ENCODE measurements at places on chromosomes 2 and 18. TPM values are rescaled to one million over a fixed set of nuclear protein-coding genes. Genes with fewer than 3 reads are reported as not detected.

DNA sequence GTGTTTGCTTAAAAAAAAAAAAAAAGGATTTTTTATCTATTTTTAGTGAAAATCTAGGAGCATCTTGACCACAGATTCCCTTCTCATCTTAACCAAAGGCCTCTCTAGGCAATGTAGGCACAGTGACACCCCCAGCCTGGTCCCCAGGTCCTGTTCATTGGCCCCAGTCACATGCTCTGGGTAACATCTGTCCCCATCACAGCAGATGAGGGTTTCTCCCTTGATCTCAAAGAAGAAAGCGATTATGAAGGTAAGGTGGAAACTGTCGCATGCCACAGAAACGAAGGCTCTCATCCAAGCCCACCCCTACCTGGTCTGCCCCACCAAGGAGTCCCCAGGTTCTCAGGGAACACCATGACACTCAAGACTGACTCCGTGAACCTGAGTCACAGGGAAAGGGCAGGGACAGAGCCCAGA lies 4.7 kb downstream of the HS6ST1 start:
- no peaks in the 10 kb centered on the region for H3K36me3 ChIP-seq
- no peak overlapping the region for H3K27ac ChIP-seq
- DNase-seq, result no peak
- no peaks in the 10 kb centered on the region for H3K27me3 ChIP-seq
- no peak overlapping the region for H3K4me3 ChIP-seq

DNA sequence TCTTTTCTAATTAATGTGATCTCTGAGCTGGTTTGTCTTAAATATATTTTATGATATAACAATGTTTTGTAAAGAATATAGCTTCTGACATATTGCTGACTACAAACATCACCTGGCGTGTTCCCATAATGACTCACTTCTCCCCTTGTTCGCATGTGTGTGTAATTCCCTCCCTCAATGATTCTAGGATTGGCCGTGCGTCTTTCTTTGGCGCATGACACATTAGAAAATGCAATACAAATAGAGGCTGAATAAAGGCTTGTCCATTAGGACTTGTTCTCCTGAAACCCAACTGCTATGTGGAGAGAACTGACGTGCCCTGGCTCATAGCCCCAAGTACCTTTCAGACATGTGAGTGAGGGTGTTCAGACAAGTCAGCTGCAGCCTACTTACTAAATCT lies 159.7 kb upstream of the CDH20 start:
- no peak overlapping the region for H3K27ac ChIP-seq
- no peaks in the 10 kb centered on the region for H3K27me3 ChIP-seq
- no peak for DNase-seq
- no peak overlapping the region for H3K4me3 ChIP-seq
- H3K4me1 ChIP-seq, result no peaks in the 10 kb centered on the region
- no peaks in the 10 kb centered on the region for H3K36me3 ChIP-seq

DNA sequence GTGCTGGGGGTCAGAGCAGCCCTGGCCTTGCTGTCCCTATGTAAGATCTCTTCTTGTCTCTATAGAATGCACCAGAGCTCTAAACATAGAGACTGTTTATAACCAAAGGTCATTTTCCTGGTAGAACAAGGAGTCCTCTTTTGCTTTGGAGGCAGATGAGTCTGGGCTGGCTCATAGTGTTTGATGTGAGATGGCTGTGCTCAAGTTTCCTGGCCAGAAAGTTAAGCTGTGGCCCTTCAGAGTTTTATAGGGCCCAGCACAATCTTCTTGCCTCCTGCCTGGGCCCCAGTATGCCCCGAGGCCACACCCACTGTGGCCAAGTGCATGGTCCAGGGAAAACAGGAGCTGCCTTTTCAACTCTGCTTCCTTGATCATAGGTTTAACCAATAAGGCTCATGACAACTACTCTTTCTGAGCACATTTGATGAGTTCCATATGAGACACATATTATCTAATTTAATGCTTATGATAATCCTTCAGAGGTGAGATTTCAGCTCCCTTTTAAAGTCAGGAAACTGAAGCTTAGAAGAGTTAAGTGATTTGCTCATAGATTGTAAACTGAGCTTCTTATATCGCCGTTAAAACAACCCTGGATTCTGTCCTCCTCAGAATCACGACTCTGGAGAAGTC lies 66.3 kb downstream of the MYCN start:
- peaks cover 8% of the 10 kb centered on the region for H3K27me3 ChIP-seq
- H3K4me1 ChIP-seq, result no peaks in the 10 kb centered on the region
- H3K36me3 ChIP-seq, result no peaks in the 10 kb centered on the region
- no peak for DNase-seq

DNA sequence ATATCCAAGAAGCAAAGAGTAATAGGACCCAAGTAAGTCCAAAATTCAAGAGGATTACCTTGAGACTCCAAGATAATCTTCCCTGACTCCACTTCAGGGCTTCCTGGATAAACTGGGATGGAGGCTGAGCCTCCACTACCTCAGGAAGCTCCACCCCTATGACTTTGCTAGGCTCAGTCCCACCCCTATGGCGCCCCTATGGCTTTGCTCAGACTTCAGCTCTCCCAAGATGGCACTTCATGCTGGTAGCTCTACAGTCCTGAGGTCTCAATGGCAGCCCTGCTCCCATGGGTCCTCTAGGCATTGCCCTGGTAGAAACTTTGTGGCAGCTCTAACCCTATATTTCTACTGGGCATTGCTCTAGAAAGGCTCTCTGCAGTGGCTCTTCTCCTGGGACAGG lies 69.9 kb upstream of the CHAC2 start:
- H3K27me3 ChIP-seq, result no peaks in the 10 kb centered on the region
- H3K36me3 ChIP-seq, result peaks cover 2% of the 10 kb centered on the region
- no peak overlapping the region for H3K4me3 ChIP-seq
- no peaks in the 10 kb centered on the region for H3K4me1 ChIP-seq
- no peak for DNase-seq

GRCh38 chr2:11687736-11688135 lies 17.7 kb upstream of the NTSR2 start:
- H3K27ac ChIP-seq, result peak overlapping the region; percentile 26
- no peak for DNase-seq
- H3K27me3 ChIP-seq, result no peaks in the 10 kb centered on the region
- no peak overlapping the region for H3K4me3 ChIP-seq

DNA sequence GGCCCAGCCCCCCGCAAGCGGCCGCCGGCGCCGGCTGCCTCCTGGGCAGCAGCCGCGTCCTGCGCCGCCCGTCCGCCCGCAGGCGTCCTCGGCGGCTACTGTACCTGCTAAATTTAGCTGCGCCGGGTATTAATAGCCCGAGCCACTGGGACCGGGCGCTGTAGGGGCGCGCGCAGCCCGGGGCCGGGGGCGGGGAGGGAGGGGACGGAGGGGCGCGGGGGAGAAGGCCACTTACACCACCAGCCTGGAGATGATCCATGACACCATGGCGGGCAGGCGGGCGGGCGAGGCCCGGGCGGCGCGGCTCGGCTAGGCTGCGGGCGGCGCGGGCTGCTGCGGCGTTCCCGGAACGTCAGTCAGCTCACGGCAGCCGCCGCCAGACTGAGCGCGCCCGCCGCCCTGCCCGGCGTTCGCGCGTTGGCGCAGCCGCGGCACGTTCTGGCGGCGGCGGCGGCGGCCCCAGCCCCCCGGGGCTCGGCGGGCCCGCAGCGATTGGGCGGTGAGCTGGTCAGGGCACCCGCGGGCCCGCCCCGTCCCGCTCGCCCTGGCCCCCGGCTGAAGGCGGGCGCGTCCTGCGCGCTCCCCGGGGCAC lies at the start of gene REEP1:
Gene REEP1 (minus strand): TSS at position 383 of the 592 bp plus-strand sequence. CDS start 116 bp downstream, at position 267.
- H3K4me3 ChIP-seq, result no peak within 1 kb of the TSS
- no peaks in the 10 kb centered on the region for H3K36me3 ChIP-seq
- peak; percentile 26 for DNase-seq

DNA sequence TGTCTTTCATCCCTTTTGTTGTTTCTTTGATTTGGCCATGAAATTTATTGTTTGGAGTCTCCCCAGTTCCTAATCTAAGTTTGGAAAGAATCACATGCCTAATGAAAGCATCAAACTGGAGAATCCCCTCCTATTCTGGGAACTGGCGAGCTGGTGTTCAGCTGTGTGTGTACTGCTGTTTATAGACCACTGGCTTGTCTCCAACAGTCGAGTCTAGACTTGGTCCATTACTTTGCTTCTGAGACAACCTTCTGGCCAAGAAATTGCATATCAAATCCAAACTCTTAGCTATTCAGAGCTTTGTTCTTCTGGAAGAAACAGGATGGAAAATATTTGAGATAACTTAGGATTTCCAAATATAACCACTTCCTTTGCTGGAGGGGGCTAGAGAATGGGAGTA lies 111.5 kb upstream of the THSD7B start:
- H3K27ac ChIP-seq, result no peak overlapping the region
- H3K4me3 ChIP-seq, result no peak overlapping the region
- H3K36me3 ChIP-seq, result no peaks in the 10 kb centered on the region
- no peaks in the 10 kb centered on the region for H3K27me3 ChIP-seq
- no peak for DNase-seq

- H3K4me1 ChIP-seq, result peaks cover 24% of the 10 kb centered on the region
- no peak overlapping the region for H3K27ac ChIP-seq
- H3K36me3 ChIP-seq, result no peaks in the 10 kb centered on the region
- H3K4me3 ChIP-seq, result no peak overlapping the region
- H3K27me3 ChIP-seq, result no peaks in the 10 kb centered on the region
- no peak for DNase-seq
Observed at GRCh38 chr2:159035790-159036411, 67.5 kb downstream of the TANC1 start.

GRCh38 chr2:98601532-98602132 lies 6.7 kb downstream of the COA5 start:
- DNase-seq, result no peak
- H3K27ac ChIP-seq, result no peak overlapping the region

GRCh38 chr2:207072571-207072970 lies 93.2 kb downstream of the KLF7 start:
- no peak overlapping the region for H3K4me3 ChIP-seq
- H3K36me3 ChIP-seq, result no peaks in the 10 kb centered on the region
- peaks cover 17% of the 10 kb centered on the region for H3K4me1 ChIP-seq
- H3K27me3 ChIP-seq, result no peaks in the 10 kb centered on the region
- no peak overlapping the region for H3K27ac ChIP-seq

GRCh38 chr2:241034490-241035141 lies 36.2 kb downstream of the SNED1 start:
- no peaks in the 10 kb centered on the region for H3K36me3 ChIP-seq
- no peak overlapping the region for H3K27ac ChIP-seq
- no peaks in the 10 kb centered on the region for H3K27me3 ChIP-seq
- no peak overlapping the region for H3K4me3 ChIP-seq
- no peaks in the 10 kb centered on the region for H3K4me1 ChIP-seq

- H3K27me3 ChIP-seq, result no peaks in the 10 kb centered on the region
- no peak overlapping the region for H3K4me3 ChIP-seq
- no peaks in the 10 kb centered on the region for H3K36me3 ChIP-seq
- DNase-seq, result no peak
Observed at GRCh38 chr2:183426825-183427224, 302.6 kb downstream of the NUP35 start.

DNA sequence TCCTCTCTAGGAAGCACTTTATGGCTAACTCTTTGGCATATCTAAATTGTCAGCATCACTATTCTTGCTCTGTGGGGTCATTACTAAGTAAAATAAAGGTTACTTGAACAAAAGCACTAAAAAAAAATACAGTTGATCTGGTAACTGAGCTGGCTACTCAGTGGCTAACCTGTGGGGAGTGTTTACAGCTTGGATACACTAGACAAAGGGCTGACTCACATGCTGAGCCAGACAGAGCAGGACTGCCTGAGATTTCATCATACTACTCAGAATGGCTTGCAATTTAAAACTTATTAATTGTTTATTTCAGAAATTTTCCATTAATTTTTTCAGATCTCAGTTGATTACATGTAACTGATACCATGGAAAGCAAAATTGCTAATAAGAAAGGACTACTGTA lies 1690.4 kb upstream of the SLC39A10 start:
- no peak overlapping the region for H3K4me3 ChIP-seq
- no peaks in the 10 kb centered on the region for H3K36me3 ChIP-seq
- H3K27ac ChIP-seq, result no peak overlapping the region
- no peak for DNase-seq
- H3K27me3 ChIP-seq, result no peaks in the 10 kb centered on the region

DNA sequence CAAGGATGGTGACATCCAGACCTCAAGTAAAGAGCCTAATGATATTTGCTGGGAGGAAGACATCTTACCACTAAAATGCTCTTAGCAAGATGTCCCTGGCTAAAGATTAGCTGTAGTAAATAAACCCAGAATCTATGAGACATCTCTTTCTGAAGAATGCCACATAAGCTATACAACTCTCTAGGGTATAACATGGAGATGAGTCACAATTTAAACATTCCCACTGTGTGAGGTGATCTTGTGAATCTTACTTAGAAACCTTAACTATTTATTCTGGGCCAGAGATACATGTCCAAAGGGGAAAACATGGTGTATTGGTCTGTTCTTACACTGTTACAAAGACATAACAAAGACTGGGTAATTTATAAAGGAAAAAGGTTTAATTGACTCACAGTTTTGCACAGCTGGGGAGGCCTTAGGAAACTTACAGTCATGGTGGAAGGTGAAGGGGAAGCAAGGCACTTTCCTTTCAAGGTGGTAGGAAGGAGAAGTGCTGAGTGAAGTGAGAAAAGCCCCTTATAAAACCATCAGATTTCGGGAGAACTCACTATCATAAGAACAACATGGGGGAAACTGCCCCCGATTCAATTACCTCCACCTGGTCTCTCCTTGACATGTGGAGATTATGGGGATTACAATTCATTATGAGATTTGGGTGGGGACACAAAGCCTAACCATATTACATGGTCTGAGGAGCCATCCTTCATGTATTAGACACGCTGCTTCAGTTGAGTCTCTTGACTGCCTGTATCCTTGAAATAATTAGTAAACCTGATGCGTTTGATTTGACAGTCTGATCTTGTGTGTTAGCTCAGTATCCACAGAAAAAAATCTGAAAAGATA lies 17.1 kb downstream of the KRCC1 start:
- H3K4me3 ChIP-seq, result no peak overlapping the region
- H3K36me3 ChIP-seq, result no peaks in the 10 kb centered on the region
- no peaks in the 10 kb centered on the region for H3K27me3 ChIP-seq
- peaks cover 9% of the 10 kb centered on the region for H3K4me1 ChIP-seq
- H3K27ac ChIP-seq, result no peak overlapping the region
- DNase-seq, result no peak

DNA sequence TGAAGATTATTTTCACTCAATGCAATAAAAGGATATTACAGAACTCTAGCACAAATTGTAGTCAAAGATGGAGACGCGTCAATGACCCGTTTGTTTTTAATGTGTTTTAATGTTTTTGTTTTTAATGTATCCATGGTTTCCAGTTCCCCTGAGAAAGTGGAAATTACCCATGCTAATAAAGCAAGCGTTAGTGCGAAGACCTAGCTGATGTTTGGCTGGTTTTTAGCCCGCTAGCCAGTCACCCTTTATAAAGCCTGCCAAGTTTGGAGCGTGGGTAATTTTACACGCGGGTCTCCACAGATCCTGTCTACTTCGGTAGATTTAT lies 430 bp upstream of the CHMP1B start:
- peaks cover 6% of the 10 kb centered on the region for H3K4me1 ChIP-seq
- no peaks in the 10 kb centered on the region for H3K36me3 ChIP-seq
- peak overlapping the region; percentile 82 for H3K4me3 ChIP-seq
- no peaks in the 10 kb centered on the region for H3K27me3 ChIP-seq

LYPD6B gene
- 0.28 TPM for total RNA-seq

SERPINB7 gene
- 0.11 TPM for total RNA-seq

DNAJB2 gene
- total RNA-seq, result 80.6 TPM

MOB4 gene
- 592 TPM for total RNA-seq

VWA3B gene
- not detected for total RNA-seq
